ENCODE measurements at places on chromosomes 6 and 20.

DNA sequence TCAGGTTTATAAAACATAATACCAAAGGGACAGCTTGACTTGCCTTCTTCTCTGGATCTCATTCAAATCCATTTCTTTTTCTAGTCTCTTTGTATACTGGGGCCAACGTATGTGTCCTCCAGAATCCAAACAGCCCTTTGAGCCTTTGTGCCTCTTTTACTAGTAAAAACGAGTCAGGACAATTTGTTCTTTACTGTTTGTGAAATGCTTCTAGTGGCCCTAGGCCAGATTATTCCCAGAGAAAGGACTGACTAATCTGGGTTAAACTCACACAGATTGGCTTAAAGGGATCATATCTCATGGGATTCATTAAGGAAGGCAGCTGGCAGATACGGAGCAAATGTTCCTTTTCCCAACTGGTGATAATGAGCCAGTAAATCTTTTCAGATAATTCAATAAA is 32.1 kb upstream of the MANEA start:
- no peak for DNase-seq

DNA sequence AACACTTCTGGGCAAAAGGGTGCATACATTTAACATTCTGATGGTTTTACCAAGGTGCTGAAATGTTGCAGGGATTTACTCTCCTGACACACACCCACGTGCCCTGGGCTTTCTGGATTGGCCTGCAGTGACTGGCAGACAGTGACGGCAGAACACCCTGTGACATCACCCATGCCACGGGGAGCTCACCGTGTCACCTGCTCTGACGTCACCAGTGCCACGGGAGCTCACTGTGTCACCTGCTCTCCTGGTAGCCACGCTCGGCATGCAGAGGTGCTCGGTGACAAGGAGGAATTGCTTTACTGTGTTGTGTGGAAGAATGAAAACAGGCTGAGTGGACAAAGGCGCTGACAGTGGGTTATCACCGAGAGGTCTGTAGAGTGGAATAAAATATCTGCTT is 99.3 kb downstream of the RAMACL start:
- no peak for DNase-seq

- DNase-seq = no peak
These were observed 177.7 kb downstream of the FARS2 start for GRCh38 chr6:5438922-5439584.

DNA sequence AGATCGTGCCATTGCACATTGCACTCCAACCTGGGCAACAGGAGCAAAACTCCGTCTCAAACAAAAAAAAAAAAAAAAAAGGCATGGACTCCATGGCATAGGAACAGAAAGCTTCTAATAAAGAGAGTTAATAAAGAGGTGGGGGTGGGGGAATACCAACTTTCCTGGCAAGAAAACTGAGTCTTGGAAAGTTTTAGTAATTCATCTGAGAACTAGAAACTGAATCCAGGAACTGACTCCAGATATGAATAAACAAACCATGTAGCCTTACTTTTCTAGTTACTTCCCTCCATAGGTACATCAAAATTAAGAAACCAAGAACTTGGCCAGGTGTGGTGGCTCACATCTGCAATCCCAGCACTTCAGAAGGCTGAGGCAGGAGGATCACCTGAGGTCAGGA is 38.5 kb downstream of the PTPRT start:
- no peak for DNase-seq
